Astrocyte (in vitro differentiated cells and primary cell): ENCODE measurements at places on chromosomes 1 and 21. TPM values are rescaled to one million over a fixed set of nuclear protein-coding genes. Genes with fewer than 3 reads are reported as not detected.

PDE9A gene
- 6.2 and 7.8 TPM in 2 replicates for total RNA-seq

DNA sequence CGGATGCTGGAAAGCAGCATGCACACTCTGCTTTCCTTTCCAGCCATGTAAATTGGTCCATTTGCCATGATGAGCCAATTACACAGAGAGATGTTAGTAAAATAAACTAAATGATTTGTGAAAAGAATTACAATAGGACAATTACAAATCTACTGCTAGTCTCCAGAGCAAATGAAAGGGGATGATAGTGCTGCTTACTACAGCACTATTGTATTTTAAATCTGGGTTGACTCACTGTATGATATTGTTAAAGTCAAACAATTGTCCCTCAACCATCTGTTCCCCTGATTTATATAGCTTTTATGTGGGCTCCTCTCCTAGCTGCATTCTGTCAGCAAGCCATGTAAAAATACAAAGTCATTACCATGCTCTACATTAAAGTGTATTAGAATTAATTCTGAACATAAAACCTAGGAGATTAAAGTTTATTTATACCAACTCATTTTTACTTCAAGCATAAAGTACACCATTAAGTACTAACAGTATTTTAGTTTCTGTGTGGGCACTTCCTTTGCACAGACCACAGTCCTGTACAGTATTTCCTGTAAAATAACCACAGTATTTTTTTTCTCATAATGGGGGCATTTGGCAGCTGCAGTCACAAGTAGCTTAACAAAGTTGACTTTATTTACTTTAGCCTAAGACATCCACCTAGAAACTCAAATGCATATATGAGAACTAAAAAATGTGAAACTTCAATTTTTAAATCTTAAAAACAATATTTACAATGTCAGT, 135.8 kb downstream of the VAV3 start:
- H3K27me3 ChIP-seq = no peaks in the 10 kb centered on the region
- no peaks in the 10 kb centered on the region for H3K36me3 ChIP-seq
- H3K27ac ChIP-seq = no peak overlapping the region
- no peak overlapping the region for H3K4me3 ChIP-seq
- no peaks in the 10 kb centered on the region for H3K4me1 ChIP-seq

- DNase-seq = no peak
- H3K36me3 ChIP-seq = no peaks in the 10 kb centered on the region
- no peak overlapping the region for H3K27ac ChIP-seq
- H3K4me3 ChIP-seq = no peak overlapping the region
Measured at GRCh38 chr1:19529664-19530063, 44.3 kb upstream of the CAPZB start.

- H3K4me1 ChIP-seq = peaks cover 9% of the 10 kb centered on the region
- no peak overlapping the region for H3K27ac ChIP-seq
- no peak for DNase-seq
- no peak overlapping the region for H3K4me3 ChIP-seq
Measured at GRCh38 chr1:106751002-106751401, 305.5 kb upstream of the PRMT6 start.

DNA sequence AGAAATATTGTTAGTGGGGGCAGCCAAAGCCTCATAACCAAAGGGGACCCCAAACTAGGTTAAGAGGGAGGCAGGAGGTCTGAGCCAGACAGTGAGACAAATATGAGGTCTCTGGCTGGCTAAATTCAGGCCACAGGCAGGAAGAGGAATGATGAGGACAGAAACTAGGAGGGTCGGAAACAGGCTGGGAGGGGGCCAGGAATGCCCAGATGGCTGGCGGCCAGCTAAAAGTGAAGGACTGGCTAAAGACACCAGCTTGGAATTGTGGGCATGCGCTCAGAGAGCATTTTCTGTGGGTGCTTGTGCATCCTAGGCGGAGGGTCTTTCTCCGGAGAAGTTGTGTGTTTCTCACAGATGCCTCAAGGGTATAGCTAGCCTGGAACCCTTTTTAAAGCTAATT, 77.0 kb downstream of the PGM1 start:
- no peak for DNase-seq
- no peak overlapping the region for H3K4me3 ChIP-seq
- H3K36me3 ChIP-seq = no peaks in the 10 kb centered on the region
- no peak overlapping the region for H3K27ac ChIP-seq
- H3K4me1 ChIP-seq = no peaks in the 10 kb centered on the region

LIN28A gene
- 16.7 and 43.7 TPM in 2 replicates for total RNA-seq

- H3K27me3 ChIP-seq = peaks cover 10% of the 10 kb centered on the region
- H3K4me3 ChIP-seq = no peak overlapping the region
- DNase-seq = no peak
- no peaks in the 10 kb centered on the region for H3K36me3 ChIP-seq
Measured at GRCh38 chr1:206682111-206682510, 2.6 kb upstream of the MAPKAPK2 start.

GRCh38 chr1:78996791-78997190, 9.7 kb downstream of the ADGRL4 start:
- no peak for DNase-seq
- H3K27me3 ChIP-seq = no peaks in the 10 kb centered on the region
- H3K4me3 ChIP-seq = no peak overlapping the region
- no peak overlapping the region for H3K27ac ChIP-seq

GRCh38 chr1:109661391-109661790, 5.5 kb downstream of the GSTM4 start:
- no peak for DNase-seq
- no peak overlapping the region for H3K4me3 ChIP-seq
- peaks cover 10% of the 10 kb centered on the region for H3K4me1 ChIP-seq
- H3K36me3 ChIP-seq = no peaks in the 10 kb centered on the region
- H3K27ac ChIP-seq = no peak overlapping the region

DNA sequence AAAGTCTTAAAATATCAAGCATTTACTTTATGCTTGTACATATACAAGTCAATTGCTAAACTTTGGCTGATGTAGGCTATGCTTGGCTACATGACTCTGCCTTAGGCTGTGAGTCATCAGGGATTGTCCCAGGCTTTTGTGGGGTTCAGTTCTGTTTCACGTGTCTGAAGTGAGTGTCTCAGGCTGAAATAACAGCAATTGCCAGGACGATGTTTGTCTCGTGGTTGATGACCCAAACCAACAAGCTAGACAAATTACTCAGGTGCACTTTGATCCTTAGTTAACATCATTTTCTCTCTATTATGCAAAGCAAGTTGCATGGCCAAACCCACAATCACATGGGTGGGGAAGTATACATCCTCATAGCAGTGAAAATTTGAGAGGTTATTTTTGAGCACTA, 410.1 kb downstream of the BRINP3 start:
- peak; percentile 69 for DNase-seq
- H3K36me3 ChIP-seq = no peaks in the 10 kb centered on the region
- H3K27ac ChIP-seq = no peak overlapping the region
- H3K4me1 ChIP-seq = no peaks in the 10 kb centered on the region
- no peak overlapping the region for H3K4me3 ChIP-seq
- H3K27me3 ChIP-seq = no peaks in the 10 kb centered on the region

DNA sequence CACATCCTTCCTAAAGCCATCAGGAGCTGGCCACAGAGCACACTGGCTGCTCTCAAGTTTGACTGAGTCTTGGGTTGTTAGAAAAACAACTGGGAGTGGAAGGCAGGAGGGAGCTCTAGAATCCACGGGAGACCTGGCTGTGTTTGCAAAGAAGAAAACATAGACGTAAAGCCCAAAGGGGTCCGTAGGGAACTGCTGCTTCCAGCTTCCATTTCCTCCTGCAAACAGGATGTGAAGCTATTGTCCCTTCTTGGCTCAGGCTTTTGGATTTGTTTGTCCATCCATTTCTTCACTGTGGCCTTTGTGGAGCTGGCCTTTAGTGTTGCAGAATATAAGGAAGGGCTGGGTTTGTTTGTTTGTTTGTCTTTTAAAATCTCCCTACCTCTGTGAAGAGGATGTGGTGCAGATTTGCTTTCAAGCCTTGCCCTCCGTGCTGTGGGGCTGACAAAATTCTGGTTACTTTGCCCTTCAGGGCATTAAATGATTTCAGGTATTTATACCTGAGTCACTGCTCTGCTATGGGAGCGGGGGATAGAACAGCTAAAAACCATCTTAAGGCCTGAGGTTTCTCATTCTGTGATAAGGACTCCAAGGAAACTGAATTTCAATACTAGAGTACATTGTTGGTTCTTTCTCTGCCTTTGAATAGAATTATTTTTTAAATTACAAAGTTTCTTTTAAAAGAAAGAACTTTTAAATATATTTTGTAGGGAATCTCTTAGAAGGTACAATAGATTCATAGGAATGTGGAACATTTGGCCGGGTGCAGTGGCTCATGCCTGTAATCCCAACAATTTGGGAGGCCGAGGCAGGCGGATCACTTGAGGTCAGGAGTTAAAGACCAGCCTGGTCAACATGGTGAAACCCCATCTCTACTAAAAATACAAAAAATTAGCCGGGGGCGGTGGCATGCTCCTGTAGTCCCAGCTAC, 74.3 kb downstream of the MPZL1 start:
- no peak overlapping the region for H3K4me3 ChIP-seq
- H3K27ac ChIP-seq = peak overlapping the region; percentile 27
- H3K36me3 ChIP-seq = no peaks in the 10 kb centered on the region
- peak; percentile 18 for DNase-seq
- peaks cover 25% of the 10 kb centered on the region for H3K4me1 ChIP-seq
- H3K27me3 ChIP-seq = no peaks in the 10 kb centered on the region

DNA sequence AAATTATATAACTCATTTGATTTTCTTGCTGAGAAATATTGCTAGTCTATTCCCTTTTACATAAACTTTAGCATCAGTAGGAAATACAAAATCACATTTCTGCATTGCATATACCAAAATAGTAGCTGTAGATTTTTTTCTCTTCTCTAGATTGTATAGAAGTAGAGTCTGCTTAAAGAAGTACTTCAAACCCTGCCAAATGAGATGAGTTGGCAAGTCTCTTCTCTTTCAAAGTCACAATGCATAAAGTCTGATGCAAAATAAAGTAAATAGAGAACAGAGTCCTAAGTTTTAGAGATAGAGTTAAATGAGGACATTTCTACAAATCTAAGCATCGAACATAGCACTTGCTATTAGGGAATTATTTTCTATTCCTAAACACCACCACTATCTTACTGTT, 6.4 kb downstream of the PLPPR4 start:
- no peak overlapping the region for H3K27ac ChIP-seq
- H3K36me3 ChIP-seq = no peaks in the 10 kb centered on the region
- peaks cover 13% of the 10 kb centered on the region for H3K4me1 ChIP-seq
- no peak overlapping the region for H3K4me3 ChIP-seq
- no peaks in the 10 kb centered on the region for H3K27me3 ChIP-seq
- DNase-seq = no peak

GRCh38 chr21:32197896-32198295, 81.0 kb downstream of the MIS18A start:
- no peak overlapping the region for H3K4me3 ChIP-seq
- no peaks in the 10 kb centered on the region for H3K4me1 ChIP-seq
- no peak overlapping the region for H3K27ac ChIP-seq
- H3K27me3 ChIP-seq = no peaks in the 10 kb centered on the region
- no peaks in the 10 kb centered on the region for H3K36me3 ChIP-seq

CRYBG2 gene
- 1.8 and 5.3 TPM in 2 replicates for total RNA-seq

DNA sequence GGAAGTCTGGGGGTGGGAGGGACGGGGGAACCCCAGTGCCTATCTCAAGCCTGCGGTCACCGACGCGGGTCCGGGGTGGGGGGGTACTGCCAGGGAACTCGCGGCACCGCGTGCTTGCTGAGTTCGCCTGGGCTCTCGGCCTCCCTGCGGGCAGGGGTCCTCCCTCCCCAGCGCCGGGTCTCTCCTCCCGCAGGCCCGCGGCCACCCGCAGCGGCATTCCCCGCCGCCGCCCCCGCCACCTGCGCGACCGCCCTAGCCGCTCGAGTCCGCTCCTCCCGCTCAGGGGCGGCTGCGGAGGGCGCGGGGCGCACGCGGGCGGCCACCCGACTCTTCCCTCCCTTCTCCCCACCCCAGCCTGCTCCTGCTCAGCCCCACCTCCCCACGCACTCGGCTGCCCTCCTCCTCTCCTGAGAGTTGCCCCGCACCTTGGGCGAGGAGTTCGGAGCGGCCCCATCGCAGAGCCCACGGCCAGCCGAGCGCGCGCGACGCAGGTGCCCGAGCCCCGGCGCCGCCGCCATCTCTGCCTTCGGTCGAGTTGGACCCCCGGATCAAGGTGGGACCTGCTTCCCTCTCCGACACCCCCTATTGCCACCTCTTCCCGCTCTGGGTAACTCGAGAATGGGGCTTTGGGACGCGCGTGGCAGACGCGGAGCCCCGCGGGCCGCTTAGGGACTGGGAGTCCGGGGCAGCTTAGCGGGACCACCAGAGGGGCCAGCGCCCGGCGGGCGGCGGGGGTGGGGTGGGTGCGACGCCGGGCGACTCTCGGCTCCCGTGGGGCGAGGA, 105.0 kb downstream of the LEPR start:
- peaks cover 22% of the 10 kb centered on the region for H3K27me3 ChIP-seq
- H3K36me3 ChIP-seq = no peaks in the 10 kb centered on the region
- no peak for DNase-seq
- H3K4me3 ChIP-seq = peak overlapping the region; percentile 48
- no peak overlapping the region for H3K27ac ChIP-seq
- H3K4me1 ChIP-seq = no peaks in the 10 kb centered on the region

DNA sequence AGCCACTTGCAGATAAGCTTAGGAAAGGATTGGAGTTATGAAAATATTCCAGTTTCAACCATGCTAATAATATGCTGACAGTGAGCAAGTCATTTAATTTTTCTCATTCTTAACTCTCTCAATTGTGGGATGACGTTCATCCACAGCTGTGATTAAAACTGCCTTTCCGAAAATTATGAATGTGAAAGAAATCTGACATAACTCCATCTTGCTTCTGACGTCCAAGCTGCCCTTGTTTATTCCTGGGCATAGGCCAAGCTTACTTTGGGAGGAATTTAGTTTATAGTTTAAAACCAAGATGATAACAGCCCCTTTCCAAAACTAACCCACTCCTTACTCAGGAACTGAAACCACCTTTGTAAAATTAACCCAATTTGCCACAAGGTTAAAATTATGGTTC, 11.0 kb upstream of the RGS18 start:
- DNase-seq = no peak
- no peaks in the 10 kb centered on the region for H3K4me1 ChIP-seq
- no peaks in the 10 kb centered on the region for H3K27me3 ChIP-seq
- no peak overlapping the region for H3K4me3 ChIP-seq
- no peak overlapping the region for H3K27ac ChIP-seq

DNA sequence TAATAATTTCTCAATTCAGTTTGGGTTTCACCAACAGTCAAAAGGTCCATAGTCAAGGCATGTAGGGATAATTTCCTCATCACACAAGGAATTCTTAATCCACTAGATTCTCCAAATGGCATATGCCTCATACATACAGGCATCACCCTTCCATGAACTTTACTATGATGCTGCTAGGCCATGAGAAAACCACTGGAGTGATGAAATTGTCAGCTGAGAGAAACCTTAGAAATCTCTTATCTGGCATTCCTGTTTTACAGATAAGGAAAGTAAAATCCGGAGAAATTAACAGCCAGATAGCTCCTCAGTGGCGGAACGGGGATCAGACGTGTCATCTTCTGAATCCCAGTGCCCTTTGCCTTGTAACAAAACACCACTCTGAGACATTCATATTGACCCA, 274.4 kb downstream of the NTNG1 start:
- no peak overlapping the region for H3K4me3 ChIP-seq
- H3K4me1 ChIP-seq = no peaks in the 10 kb centered on the region
- H3K27me3 ChIP-seq = no peaks in the 10 kb centered on the region
- no peak overlapping the region for H3K27ac ChIP-seq
- peak; percentile 34 for DNase-seq
